Activated T-cell treated with anti-CD3 and anti-CD28 coated beads for 24 hours (primary cell): ENCODE measurements at places on chromosomes 7 and 10.

DNA sequence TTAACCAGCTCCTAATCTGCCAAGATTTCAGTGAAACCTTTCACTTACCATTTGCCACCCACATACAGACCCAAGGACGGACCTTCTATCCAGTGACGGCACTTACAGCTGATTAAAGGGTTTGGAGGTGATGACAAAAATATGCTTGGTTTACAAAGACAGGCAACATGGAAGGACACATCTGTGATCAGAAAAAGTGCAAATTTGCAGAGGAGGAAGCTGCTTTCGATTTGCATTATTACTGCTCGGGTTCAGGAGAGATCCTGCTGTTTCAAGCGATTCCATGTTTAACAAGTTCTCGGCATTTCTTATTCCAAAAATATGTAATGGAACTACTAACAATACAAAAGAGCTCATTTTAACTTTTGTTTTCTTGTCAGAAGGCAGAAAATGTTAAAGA lies 109.0 kb downstream of the JAZF1 start:
- DNase-seq = no peak

- no peak for DNase-seq
Observed at GRCh38 chr10:10133281-10133680, 884.4 kb upstream of the CELF2 start.

DNA sequence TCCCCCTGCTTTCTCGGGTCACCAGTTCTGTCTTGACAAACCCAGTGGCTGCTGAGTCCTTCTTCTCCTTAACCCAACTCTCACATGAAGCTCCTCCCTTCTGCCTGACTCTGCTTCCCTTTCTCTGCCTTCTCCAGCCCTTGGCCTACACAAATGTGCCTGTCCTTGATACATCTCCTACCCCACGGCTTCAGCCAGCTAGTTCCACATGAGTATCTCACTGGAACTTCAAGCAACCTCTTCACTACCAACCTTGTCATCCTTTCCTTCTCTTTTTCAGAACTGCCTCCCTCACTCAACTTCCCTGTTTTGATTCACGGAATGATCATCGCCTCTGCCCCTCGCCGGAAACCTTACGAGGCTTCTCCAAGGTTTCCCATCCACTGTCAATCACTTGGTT lies 55.9 kb downstream of the PDIA4 start:
- DNase-seq = no peak

DNA sequence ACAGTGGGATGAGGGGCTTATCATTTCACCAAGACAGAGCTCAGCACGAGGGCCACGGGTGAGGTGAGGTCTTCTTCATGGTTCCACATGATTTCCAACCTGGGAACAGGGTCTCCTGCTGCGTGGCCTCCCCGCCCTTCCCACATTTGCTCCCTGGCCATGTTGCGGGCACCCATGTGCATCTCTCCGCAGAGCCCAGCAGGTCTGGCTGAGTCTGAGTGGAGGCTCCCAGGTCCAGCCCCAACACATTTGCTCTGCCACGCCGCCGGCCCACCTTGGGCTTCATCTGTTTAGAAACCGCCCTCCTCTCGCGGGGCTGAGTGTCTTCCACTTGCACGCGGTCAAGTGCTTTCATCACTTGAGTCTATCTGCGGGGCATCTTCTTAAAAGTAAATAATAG lies 14.8 kb upstream of the PRKAR1B start:
- no peak for DNase-seq

GRCh38 chr7:137096607-137097006 lies 228.2 kb downstream of the CHRM2 start:
- no peak for DNase-seq

DNA sequence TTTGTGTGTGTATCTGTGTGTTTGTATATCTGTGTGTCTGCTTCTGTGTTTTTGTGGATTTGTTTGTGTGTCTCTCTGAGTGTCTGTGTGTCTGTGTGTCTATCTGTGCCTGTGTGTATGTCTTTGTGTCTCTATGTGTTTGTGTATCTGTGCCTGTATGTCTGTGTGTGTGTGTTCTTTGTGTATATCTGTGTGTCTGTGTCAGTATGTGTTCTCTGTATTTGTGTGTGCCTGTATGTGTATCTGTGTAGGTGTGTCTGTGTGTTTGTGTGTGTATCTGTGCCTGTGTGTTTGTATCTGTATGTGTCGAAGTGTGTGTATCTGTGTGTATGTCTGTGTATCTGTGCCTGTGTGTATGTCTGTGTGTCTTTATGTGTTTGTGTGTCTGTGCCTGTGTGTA lies 118.2 kb downstream of the SH2D4B start:
- DNase-seq = no peak

GRCh38 chr7:31633894-31634494 lies 53.0 kb upstream of the PPP1R17 start:
- DNase-seq = no peak
